ENCODE measurements at places on chromosomes 4 and X.

DNA sequence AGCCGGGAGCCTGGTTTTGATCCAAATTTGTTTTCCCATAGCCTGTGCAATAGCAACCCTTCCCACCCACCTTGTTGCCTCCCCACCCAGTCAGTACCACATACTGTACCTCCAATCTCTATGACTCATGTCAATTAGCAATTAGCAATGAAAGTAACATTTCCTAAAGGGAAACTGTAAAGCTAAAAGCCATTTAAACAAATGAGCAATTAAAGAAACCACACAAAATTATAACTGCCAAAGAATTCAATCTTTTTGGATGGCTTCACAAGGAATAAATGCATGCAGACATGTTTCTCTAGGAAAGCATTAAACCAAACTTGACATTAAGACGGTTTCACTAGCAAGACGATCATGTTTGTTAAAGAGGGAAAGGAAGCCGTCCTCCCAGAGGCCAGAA lies 169.0 kb upstream of the MAP3K15 start:
- peak; percentile 2 for DNase-seq
- peak overlapping the region; percentile 97 for H3K27ac ChIP-seq
- H3K36me3 ChIP-seq, result no peaks in the 10 kb centered on the region
- peak overlapping the region; percentile 4 for H3K4me3 ChIP-seq
- H3K4me1 ChIP-seq, result peaks cover 62% of the 10 kb centered on the region
- H3K27me3 ChIP-seq, result peaks cover 14% of the 10 kb centered on the region

- no peaks in the 10 kb centered on the region for H3K4me1 ChIP-seq
- H3K4me3 ChIP-seq, result no peak overlapping the region
- H3K27ac ChIP-seq, result no peak overlapping the region
- peaks cover 2% of the 10 kb centered on the region for H3K27me3 ChIP-seq
- peaks cover 3% of the 10 kb centered on the region for H3K36me3 ChIP-seq
Measured at GRCh38 chr4:185773419-185773818, 38.6 kb downstream of the SORBS2 start.

DNA sequence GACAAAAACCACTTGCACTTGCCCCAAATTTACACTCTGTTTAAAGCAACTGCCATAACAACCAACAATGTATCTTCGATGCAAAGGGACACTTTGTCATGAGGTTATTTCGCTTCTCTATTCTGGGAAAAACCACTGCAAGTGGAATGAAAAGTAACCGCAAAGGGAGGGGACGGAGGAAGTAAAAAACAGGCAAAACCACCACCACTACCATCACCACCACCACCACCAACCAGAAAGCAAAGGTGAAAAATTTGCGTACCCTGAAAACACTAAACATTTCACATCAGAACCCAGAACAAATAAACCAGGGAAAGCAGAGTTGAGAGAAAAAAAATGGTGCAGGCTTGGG lies 1.2 kb upstream of the N4BP2 start:
- H3K27me3 ChIP-seq, result peaks cover 2% of the 10 kb centered on the region
- DNase-seq, result no peak
- H3K4me3 ChIP-seq, result peak overlapping the region; percentile 88
- H3K4me1 ChIP-seq, result peaks cover 42% of the 10 kb centered on the region
- H3K36me3 ChIP-seq, result peaks cover 3% of the 10 kb centered on the region

DNA sequence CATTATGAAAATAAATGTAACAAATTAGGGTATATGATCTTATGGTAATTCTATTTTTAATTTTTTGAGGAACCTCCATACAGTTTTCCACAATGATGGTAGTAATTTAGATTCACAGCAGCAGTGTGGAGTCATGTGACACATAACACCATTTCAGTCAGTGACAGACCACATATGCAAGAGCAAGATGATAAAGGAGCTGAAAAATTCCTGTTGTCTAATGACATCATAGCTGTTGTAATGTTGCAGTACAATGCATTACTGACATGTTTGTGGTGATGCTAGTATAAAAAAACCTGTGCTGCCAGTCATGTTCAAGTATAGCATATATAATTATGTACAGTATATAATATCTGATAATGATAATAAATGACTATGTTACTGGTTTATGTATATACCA lies 28.5 kb downstream of the EMCN start:
- no peak overlapping the region for H3K27ac ChIP-seq
- H3K36me3 ChIP-seq, result peaks cover 8% of the 10 kb centered on the region
- peaks cover 3% of the 10 kb centered on the region for H3K27me3 ChIP-seq
- H3K4me1 ChIP-seq, result no peaks in the 10 kb centered on the region

- DNase-seq, result no peak
- H3K4me3 ChIP-seq, result peak overlapping the region; percentile 3
- no peaks in the 10 kb centered on the region for H3K27me3 ChIP-seq
- H3K4me1 ChIP-seq, result peaks cover 30% of the 10 kb centered on the region
- H3K36me3 ChIP-seq, result no peaks in the 10 kb centered on the region
Measured at GRCh38 chr4:158816955-158817354, 48.1 kb downstream of the FNIP2 start.

Measured in immature natural killer cell (primary cell).